C1 segment of cervical spinal cord (tissue), 14 donors: ENCODE measurements at places on chromosomes 6 and 20.

GRCh38 chr6:158808941-158809678 lies 10.1 kb downstream of the EZR start:
- no peak for DNase-seq

- DNase-seq: no peak
These were observed 72.0 kb upstream of the F13A1 start for GRCh38 chr6:6392214-6393068.

DNA sequence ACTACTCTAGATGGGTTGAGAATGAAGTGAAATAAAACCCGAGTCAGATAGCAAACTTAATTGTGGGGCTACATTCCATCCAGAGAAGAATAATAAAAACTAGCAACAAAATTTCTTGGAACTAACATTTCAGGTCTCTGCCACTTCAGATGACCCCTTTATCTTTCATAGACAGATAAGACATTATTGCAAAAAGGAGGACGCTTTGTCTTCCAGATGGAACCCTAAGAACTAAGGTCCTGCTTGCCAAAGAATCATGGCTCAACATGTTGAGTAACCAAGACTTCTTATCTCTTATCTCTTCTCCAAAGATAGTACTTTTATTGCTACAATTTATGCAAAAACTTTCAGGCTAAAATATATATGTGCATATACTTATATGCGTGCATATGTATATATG lies 221.1 kb upstream of the PREP start:
- no peak for DNase-seq

GRCh38 chr20:13458860-13459451 lies 179.8 kb downstream of the TASP1 start:
- DNase-seq: no peak
